AG04449 (cell line): ENCODE measurements at places on chromosomes 12 and 14.

GRCh38 chr12:68223067-68223747 is 2.4 kb downstream of the IL26 start:
- DNase-seq: peak; percentile 47

DNA sequence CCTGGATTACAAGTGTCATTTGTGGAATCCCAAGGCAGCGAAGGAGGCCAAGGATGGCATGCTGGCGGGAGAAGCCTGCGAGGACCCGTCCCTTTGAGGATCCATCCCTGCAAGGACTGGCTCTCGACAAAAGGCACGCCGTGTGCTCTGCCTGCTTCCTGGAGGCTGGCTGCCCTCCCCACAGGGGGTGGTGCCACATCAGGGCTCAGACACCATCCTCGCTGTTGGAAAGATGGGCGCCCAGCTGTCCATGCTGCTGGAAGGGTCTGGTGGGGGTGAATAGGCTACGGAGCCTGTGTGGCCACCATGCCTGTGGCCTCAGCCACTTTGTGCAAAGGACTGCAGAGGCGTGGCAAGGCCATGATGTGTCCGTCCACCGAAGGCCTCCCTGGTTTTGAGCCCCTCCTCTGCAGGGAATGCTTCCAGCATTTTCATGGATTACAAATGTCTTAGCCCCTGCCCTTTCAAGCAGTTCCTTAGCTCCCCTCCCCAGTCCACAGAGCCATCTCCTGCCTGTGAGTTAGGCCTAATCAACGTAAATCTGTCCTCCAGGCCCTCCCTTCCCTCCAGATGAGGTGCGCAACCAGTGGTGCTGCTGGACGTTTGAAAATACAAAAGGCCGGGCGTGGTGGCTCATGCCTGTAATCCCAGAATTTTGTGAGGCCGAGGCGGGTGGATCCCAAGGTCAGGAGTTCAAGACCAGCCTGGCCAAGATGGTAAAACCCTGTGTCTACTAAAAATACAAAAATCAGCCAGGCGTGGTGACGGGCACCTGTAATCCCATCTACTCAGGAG is 22.1 kb downstream of the ZBTB42 start:
- DNase-seq: no peak

GRCh38 chr14:76773188-76773885 is 12.1 kb downstream of the VASH1 start:
- DNase-seq: peak; percentile 24

- DNase-seq: no peak
Observed at GRCh38 chr14:71720978-71721624, 211.1 kb upstream of the RGS6 start.

- no peak for DNase-seq
Observed at GRCh38 chr14:47155395-47155794, 503.8 kb upstream of the RPL10L start.
